Stomach (tissue), 19 donors: ENCODE measurements at places on chromosomes 11 and 22. TPM values are rescaled to one million over a fixed set of nuclear protein-coding genes. Genes with fewer than 3 reads are reported as not detected.

Gene CDC42BPG
- 8.9 TPM for polyA plus RNA-seq

Gene HTR3A
- polyA plus RNA-seq: 1.9 TPM

Gene NUDT8
- polyA plus RNA-seq: 41.0 TPM

Gene RBMXL2
- polyA plus RNA-seq: not detected

Gene GAB4
- not detected for polyA plus RNA-seq

Gene MYOD1
- polyA plus RNA-seq: not detected

Gene CALCA
- polyA plus RNA-seq: not detected

Gene TMEM45B
- 16.5 TPM for polyA plus RNA-seq

Gene KIF18A
- polyA plus RNA-seq: 1.4 TPM

Gene CHRM4
- not detected for polyA plus RNA-seq

Gene YPEL1
- polyA plus RNA-seq: 4.0 TPM

Gene OR10A2
- polyA plus RNA-seq: not detected

Gene CD3D
- polyA plus RNA-seq: 4.7 TPM

Gene TAF1D
- 193 TPM for polyA plus RNA-seq

Gene CDON
- 1.0 TPM for polyA plus RNA-seq

Gene ILK
- 138 TPM for polyA plus RNA-seq

Gene HOATZ
- not detected for polyA plus RNA-seq

Gene FAM180B
- polyA plus RNA-seq: not detected

Gene KRTAP5-1
- 0.50 TPM for polyA plus RNA-seq
